Inflammatory macrophage treated with lipopolysaccharide for 1 hour (primary cell): ENCODE measurements at places on chromosomes 1 and 21.

DNA sequence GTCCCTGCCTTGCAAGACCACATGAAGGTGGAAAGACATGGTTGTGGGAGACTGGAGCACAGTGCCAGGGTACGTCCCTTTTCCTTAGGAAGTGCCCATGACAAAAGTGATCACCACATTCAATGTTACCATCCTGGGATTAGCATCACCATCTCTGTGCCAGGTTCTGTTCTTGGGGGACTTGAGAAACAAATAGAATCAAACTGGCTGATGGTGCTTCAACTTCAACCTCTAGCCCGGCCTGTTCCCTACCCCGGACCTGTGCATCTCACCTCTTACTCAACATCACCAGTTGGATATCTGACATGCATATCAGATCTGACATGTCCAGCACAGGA lies 153.3 kb downstream of the GRIK3 start:
- DNase-seq: no peak

- no peak for DNase-seq
Measured at GRCh38 chr1:53210954-53211353, 9.5 kb downstream of the CZIB start.

DNA sequence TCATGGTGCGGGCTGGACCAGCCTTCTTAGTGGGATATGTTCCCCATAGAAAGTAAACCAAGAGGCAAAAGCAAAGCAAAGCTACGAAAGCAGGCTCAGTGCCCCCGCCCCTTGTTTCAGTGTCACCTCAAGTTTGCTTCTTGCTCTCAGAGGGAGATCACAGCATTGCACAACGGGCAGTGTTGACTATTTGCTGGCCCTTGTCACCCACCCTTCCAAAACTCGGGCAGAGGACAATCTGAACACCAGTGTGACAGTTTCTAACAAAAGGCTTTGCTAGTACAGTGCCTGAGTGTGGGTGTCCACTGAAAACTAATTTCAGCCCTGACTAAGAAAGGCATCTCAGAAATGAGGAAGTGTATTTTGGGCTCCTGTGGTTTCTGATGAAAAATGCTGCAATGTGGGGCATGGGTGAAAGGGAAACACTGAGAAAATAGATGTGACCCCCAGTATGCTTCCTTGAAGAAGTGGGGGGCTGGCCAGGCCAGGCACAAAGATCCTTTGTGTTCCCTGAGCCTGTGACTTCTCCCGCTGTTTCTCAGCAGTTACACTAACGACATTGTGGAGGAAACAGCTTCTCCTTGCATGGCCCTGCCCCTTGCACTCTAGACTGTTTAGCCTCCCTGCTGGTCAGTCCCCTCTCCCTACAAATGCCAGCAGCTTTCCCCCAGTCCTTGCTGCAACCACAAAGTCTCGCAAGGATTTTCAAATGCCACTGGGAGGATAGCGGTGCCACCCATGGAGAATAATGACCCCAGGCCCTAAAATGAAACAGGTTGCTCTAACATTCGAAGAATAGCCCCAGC lies 33.3 kb upstream of the KCNE1 start:
- DNase-seq: peak; percentile 95

DNA sequence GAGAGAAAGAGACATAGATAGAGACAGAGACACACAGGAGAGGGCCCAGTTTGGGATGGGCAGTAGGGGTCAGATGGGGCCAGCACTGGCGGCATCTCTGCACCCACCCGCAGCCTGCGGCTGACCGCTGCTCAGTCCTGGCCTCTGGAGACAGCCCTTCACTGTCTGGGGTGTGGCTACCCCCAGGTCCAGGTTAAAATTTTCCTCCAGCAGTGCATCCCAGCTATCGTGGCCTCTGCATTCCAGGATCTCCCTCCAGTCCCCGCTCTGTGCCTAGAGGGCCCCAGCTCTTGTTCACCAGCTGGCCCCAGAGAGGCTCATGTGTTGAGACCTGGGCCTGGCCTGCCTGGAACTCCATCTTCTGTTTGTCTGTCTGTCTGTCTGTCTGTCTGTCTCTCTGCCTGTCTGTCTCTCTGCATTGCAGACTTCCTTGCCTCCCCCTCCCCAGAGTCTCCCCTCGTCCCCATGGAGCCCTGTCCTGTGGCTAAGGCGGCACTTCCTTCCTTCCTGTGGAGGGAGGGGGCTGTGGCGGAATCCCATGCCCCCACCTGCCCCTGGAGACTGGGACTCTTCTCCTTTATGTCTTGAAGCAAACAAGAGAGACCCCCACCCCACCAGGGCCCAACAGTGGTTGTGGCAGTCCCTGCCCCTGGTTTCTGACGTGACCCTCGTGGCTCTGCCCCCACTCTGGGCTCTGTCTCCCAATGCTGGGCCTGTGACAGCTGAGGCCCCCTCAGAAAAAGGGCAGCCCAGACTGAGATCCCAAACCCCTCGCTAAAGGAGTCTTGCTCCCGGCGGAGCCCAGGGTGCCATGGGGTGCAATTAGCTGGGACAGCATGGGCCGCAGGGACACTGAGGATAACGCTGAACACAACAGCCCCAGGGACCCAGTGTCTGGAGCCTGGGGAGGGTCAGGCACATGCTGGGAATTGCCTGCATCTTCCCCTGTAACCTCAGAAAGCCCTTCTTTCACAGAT lies 241.8 kb downstream of the NPHP4 start:
- DNase-seq: no peak
